ENCODE measurements at places on chromosomes 2 and 18.

- DNase-seq = no peak
Measured at GRCh38 chr2:157836531-157836930, 39.6 kb downstream of the ACVR1 start.

DNA sequence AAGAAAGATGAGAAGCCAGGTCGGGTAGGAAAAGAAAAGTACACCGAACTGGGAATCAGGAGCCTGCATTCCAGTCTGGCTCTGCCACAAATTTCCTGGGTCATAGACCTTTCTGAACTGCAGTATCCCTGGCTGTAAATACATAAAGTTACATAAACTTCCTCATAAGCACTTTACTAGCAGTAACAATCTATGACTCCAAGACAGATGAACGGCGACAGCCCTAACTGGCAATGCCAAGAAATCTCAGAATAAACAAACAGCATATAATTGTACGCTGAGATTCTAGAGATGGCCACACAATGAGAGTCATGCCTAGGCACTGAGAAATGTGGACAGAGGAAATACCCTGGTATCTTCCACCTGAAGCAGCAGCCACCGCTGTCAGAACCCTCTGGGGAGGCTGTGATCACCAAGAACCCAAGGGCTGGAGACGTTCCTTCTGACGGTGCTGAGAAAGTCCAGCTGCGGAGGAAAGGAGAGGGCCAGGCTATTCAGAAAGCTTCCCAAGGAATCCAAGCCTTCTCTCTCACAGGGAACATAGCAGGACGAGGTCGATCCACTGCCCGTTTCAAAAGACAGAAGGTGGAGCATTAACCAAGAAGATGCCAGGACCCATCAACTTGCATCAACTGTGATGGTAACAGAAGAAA is 89.3 kb upstream of the SLC66A3 start:
- DNase-seq = no peak

- peak; percentile 61 for DNase-seq
Measured at GRCh38 chr2:240392084-240392947, 43.1 kb upstream of the GPC1 start.

DNA sequence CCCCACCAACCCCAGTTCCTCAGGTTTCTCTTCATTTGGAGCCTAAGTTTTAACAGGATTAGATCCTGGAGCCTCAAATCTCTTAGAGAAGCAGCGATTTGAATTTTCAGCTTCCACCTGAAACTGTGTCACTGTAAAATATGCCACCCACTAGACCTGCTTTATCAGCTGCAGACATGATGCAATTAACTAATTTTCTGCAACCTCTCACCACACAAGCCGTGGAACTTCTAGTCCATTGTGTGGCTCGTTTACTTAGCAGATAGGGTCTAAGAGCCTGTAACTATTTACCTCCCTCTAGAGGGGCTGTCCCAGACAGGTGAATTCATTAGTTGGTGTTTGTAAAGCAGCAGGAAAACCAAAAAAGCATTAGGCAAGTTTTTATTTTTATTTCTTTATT is 31.6 kb upstream of the FZD5 start:
- no peak for DNase-seq

GRCh38 chr18:48999569-48999968 is 48.8 kb upstream of the SMAD7 start:
- DNase-seq = no peak

DNA sequence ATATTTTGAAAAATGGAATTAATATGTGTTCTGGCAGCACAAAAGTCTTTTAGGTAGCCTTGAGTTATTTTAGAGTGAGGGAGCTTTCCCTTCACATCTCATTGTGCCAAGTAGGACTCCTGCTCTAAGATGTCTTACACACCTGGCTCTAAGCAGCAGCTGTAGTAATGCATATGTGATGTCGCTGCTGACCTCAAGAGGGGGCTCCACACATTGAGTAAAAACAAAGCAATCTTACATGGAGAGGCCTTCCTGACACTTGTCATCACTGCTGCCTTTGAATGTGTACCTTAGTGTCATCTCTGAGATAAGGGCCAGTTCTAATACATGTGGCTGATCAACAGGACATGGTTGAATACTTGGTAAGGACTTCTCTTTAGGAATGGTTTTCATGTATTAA is 75.8 kb downstream of the ACTR3 start:
- DNase-seq = no peak

DNA sequence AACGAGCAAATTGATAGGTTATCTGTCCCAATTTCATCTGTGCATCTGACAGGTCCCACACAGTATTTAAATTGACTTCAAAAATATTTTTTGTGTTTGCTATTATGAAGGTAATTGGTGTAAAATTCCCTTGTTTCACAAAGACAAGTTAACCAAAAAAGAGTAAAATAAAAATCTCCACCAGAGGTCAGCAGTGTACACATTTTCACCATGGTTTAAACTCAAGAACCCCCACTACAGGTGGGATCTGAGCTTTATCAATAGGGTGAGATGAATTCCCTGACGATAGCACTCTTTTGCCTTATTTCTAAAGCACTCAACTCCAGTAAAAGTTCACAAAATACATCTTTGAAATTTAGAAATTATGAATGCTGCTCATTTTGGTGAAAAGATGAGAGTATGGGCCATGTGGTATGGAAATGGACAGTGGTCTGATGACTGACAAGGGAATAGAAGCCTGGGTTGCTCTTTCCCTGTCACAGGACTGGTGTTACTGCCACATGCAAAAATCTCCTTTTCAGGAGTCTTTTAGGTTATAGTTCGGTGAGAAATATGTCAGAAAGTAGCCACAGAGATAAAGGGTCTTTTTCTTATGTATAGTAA is 68.0 kb downstream of the SERPINB8 start:
- DNase-seq = no peak

DNA sequence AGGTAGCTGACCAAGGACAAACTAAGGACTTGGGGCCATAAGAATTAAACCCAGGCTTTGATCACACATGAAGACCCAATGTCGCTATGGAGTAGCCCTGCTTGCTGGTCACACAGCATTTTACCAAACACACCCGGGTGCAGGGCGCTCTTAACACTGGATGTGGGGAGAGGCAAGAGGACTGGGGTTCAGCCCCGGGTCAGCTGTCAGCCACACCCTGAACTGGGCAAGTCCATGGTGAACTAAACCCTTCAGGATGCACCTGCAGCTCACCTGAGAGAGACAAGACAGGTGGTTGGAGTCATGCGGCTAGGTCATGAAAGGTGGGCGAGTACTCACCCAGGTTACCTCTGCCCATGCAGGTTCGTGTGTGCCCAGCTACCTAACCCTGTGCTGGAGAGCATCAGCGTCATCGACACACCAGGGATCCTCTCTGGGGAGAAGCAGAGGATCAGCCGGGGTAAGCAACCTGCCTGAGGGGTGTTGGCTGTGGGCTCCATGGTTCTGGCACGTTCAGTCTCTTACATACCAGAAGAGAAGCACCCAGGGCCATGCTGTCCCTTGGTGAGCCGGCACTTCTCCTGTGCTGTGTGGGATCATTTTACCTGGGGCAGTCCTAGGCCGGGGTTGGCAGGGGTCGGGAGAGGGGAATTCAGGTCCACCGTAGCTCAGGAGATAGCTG is 15.2 kb downstream of the EHD3 start:
- no peak for DNase-seq

- DNase-seq = no peak
Measured at GRCh38 chr18:46040747-46041104, 31.3 kb downstream of the PSTPIP2 start.

DNA sequence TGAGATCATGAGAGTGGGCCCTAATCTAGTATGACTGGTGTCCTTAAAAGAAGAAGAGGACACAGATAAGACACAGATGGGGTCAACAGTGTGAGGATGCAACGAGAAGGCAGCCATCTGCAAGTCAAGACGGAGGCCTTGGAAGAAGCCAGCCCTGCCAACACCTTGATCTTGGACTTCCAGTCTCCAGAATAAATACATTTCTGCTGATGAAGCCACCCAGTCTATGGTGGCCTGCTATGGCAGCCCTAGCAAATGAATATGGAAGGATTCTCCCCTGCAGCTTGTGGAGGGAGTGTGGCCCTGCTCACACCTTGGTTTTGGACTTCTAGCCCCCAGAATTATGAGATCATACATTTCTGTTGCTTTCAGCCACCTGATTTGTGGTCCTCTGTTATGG is 12.3 kb downstream of the CTIF start:
- DNase-seq = no peak

DNA sequence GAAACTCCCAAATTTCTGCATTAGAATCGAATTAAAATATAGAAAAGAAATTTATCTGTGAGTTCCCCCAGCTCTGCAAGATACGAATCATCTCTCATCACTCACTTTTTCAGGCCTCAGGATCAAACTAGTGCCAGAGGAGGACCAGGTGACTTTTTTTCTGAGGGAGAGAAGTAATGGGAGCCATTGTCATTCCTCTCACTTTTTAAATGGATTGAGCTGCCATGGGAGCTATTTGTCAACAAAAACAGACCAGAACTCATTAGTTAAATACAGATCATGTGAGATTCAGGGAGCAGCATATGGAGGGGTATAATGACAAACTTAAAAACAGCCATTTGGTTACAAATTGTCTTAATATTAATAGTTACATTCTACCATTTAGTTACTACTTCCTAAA is 594.4 kb downstream of the DPP10 start:
- DNase-seq = no peak

DNA sequence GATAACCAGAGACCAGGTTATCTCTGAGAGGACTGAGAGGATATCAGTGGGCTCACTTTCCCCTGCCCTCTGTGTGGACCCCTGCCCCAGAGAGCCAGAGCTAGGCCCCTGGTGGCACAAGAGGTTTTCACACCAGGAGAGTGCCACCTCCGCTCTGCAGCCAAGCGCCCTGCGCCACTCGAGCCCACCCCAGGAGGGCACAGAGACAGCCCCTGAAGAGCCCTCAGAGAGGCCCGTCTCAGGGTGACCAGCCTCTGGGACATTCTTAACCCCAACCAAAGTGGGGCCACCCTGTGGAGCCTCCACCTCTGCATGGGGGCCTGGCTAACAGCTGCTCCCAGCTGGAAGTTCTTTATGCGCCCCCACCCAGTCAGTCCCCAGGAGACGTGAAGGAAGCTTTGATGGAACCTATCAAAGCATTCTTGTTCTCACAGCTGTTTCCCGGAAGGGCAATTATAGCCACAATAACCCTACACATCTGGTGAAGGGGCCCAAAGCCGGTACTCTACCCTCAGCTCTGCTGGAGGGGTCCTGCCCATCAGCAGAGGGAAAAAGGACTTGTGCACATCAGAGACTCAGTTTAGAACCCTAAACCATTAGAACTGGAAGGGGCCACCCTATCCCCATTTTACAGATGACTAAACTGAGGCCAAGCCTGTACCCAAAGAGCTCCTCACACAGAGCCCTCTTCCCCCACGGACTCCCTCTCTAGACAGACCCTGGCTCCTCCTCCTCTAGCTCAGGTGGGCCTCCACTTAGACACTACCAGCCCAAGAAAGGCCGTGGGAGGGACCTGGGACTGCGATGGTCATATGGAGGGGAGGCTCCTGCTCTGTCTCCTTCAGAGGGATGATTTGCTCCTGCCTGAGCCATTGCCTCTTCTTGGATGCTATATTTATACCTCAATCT is 101.1 kb downstream of the ZFP36L2 start:
- DNase-seq = peak; percentile 46

DNA sequence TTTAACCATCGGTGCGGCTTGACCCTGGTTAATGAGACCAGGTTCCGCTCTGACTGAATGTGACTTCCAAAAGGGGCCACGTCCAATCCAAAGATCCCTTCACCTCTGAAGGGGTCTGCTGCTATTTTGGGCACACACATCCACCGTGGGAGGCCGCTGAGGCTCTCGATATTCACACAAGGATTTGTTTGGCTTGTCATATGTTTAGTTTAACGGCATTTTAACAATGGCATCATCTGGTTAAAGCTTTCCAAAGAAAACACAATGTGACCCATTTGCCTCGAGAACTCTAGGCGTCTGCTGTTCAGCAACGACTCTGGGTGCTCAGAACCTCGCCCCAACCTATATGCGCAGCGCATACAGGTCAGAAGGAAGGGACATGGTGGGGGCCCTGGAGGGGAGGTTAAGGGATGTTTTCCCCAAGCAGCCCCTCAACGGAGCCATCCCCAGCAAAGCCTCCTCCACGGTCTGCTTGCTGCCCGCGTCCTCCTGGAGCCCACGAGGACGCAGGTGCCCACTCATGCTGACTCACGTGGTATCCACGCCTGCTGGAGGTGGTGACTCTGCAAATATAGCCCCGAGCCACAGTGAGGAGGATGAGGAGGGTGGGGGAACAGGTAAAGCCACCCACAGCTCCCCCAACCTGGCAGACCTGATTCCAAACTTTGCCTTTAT is 260.3 kb downstream of the HDAC4 start:
- DNase-seq = no peak
